ENCODE measurements at places on chromosomes 11 and 22.

DNA sequence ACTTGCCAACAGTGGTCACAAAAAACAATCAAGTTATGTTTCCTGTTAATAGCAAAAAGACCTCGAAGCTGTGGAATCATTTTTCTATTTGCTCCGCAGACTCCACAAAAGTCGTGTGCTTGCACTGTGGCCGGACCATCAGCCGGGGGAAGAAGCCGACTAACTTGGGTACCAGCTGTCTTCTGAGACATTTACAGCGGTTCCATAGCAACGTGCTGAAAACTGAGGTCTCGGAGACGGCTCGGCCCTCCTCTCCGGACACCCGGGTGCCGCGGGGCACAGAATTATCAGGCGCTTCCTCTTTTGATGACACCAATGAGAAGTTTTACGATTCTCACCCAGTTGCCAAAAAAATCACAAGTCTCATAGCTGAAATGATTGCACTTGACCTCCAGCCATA is 31.6 kb downstream of the ZBED4 start:
- no peak for DNase-seq

DNA sequence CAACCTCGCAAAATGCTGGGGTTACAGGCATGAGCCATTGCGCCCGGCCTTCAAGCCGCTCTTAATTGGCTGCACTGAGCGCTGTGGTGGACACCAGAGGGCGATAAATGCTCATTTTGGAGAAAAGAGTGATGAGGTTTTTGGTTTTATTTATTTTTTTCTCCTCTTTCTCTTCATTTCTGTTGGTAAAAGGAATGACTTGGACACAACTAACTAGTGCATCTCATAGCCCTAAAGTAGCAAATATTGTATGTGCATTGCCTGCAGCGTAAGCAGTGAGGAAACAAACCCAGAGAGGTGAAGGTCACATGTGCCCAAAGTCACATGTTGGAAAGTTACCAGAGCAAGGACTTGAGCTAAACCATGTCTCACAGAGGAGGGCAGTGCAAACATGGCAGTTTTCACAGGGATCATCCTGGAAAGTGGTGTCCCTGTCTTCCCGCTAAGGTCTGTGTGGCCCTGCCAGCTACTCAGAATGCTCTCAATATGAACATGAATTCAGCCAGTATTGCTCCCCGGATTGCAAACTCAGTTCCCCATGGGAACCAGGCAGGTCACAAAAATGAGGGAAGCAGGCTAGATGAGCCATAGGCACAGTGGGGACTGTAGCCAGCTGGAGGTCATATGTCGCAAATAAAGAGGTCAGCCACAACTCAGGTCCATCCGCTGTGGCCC is 8.6 kb upstream of the CD82 start:
- peak; percentile 59 for DNase-seq

- peak; percentile 64 for DNase-seq
Measured at GRCh38 chr11:108983636-108984420, 319.0 kb downstream of the DDX10 start.

DNA sequence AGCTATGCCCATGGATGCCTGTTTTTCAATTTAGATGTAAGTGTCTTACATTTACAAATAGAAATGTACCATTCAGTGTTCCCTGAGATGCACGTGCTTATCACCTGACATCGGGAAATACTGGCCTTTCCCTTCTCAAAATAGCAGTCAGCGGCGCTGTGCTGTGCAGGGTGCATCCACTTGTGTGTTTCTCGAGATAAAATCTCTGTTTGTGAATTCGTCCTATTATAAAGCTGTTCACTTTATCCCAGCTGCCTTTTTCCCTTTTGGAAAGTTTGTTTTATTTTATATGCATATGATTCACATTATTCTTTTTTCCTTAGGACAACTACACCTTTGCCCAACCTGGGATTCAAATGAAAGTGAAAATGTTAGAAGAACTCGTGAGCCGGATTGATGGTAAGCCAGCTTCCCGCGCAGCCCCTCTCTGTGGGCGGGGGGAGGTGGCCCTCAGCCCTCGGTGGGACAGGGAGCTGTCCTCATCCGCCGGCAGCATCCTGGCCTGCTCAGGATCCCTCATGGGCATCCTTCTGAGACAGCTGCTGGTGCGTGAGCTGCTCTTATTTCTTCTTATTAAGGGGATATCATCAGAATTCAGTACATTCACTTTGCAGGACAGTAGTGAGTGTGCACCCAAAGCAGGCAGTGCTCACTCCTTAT is 235.0 kb downstream of the TBC1D22A start:
- DNase-seq = no peak

DNA sequence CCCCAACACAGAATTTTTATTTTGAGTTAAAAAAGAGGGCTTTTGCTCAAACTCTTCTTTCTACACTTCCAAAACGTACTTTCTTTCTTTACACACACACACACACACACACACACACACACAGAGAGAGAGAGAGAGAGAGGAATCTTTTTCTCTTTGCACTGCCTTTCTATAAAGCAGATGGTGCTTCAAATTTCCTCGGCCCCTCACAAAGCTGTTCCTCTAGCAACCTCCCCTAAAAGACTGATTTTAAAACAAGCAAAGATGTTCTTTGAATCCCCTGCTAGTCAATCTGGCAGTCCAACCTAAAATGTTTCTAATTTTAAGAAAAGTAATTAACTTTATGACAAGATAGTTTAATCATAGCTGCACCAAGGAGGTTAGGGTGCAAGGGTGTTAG is 2.7 kb upstream of the ANO3 start:
- DNase-seq = no peak

DNA sequence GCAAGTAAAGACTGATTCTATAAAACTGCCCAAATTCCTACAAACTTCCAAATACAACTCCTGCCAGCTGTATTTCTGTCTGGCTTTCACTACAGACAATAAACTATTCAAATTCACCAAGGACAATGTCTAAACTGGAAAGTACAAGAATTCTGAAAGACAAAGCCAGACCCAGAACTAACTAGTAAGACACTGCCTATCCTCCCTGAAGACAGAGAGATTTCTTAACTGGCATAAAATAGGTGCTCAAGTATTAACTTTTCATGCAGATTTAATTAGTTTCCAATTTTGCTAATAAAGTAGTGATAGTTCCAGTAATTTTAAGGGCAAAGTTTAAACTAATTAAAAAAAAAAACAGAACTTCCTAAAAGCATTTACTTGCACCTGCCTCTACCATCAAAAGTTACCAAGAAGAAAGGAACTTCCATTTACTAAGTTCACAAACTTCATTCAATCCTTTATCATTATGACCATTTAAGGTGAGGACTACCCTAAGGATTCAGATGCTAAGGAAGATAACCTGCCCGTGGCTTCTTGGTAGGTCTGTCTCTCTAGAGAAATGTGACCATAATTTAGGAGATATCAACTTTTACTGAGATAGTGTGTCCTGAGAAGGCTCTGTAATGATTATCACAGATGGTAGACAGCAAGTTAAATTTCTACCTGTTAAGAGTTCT is 45.2 kb downstream of the CELF1 start:
- DNase-seq = no peak

GRCh38 chr22:27438271-27438980 is 363.1 kb downstream of the MN1 start:
- peak; percentile 33 for DNase-seq

DNA sequence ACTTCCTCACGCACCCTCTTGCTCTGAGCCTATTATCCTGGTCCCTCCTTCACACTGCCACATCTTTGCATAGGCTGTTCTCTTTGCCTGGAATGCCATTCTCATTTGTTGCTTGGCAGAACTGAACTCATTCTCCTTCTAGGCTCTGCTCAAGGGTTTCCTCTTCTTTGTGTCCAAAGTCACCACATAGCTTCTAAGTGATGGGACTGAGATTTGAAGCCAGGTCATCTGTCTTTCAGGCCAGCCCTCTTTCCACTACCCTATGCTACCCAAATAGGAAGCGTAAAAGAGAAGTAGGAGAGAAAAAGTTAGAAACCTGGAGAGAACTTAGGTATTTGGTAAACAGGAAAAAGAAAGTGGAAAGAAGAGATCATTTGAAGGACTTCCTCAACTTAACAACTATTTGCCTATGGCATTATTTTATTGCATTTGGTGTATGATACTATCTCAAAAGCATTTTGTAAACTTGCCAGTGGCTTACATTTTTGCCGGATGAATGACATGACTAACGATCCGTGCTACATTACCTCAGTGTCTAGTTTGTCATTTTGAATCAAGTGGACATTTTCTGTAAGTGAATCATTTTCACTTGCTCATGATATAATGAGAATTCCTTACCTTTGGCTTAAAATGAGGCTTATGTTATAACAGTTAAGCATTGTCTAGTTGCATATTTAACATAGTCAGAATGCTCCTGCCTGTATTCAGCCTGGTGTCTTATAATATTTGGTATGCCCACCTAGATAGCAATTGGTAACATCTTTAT is 18.5 kb downstream of the NF2 start:
- peak; percentile 98 for DNase-seq

GRCh38 chr22:20141186-20142077 is 9.4 kb downstream of the CCDC188 start:
- peak; percentile 68 for DNase-seq

DNA sequence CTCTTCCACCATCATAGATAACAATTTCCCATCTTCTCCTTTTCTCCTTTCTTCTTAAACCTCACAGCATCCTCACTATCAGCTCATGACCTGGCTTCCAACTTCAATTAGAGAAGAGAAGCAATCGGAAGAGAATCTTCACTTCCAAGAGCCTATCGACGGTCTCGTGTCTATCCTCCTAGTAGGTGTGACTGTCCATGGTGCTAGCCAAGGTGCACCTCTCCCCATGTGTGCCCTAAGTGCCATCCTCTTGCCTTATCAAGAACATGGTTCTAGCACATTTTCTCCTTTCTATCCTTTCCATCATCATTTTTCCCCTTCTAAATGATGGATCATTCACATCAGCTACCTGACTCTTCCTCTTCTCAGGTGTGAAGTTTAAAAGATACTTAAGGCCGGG is 5.1 kb upstream of the CUL5 start:
- no peak for DNase-seq

- DNase-seq = peak; percentile 36
Measured at GRCh38 chr11:70191495-70192140, 11.5 kb upstream of the FADD start.

DNA sequence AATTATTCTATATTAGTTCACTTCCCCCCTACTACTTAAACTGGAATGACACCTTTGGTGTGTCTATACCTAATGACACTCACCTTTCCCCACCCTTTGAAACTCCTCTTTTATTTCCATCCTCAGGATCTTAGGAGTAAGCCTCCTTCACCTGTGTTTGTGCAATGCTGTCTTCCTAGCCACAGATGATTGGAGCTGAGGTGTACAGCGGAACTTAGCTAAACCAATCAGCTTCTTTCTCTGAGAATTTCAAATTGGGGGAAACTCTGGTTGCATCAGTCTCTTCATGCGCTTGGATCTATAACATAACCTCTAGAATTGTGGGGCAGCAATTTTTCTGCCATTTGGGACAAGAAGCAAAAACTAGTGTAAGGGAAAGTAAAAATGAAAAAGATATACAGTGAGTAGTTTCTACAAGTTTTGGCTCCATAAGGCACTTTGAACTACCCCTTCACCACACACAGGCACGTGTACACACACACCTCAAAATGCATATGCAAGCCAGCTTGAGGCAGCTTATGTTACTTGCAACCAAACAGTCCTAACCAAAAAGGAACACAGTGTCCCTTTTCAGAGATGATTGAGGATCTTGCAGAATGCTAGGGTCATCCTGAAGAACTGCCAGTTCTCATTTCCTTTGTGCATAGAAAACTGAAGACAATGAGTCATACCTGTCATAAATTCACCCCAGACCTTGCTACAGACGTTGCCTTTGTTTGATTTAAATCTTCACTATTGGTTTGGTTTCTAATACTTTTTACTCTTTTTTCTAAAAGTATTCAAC is 36.0 kb upstream of the LDLRAD3 start:
- peak; percentile 61 for DNase-seq

DNA sequence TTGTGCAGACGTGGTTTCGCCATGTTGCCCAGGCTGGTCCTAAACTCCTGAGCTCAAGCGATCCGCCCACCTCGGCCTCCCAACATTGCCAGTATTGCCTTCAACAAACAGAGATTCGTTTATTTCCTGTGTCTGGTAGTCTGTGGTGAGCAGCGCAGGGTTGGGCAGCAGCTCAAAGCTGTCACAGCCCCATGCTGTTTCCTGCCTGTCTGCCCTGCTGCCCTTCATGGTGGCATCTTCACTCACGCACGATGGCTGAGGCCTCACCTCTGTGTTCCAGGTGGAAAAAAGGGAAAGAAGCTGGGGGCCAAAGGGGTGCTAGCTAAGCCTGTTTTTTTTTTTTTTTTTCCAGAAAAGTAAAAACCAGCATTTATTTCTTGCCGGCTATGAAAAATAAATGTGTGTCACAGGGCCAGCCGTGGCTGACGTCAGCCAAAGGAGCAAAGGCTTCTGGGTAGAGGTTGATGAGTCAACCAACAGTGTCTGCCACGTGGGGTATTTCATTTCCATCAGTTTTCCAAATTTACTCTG is 28.8 kb downstream of the TBC1D22A start:
- peak; percentile 37 for DNase-seq

All from fibroblast of upper back skin (primary cell).